Body of pancreas (tissue), 4 donors: ENCODE measurements at places on chromosomes 7 and 10. TPM values are rescaled to one million over a fixed set of nuclear protein-coding genes. Genes with fewer than 3 reads are reported as not detected.

The AMZ1 gene
- total RNA-seq: not detected

The DGKI gene
- 2.6 TPM for total RNA-seq

The RADIL gene
- 29.0 TPM for total RNA-seq

The MGAM2 gene
- 10.9 TPM for total RNA-seq

The PRPS1L1 gene
- not detected for total RNA-seq

The CDHR3 gene
- 1.6 TPM for total RNA-seq

The PON3 gene
- 3.0 TPM for total RNA-seq

GRCh38 chr10:60898321-60898720, 45.7 kb downstream of the RHOBTB1 start:
- no peak for DNase-seq
- no peaks in the 10 kb centered on the region for H3K36me3 ChIP-seq
- H3K4me3 ChIP-seq: no peak overlapping the region
- no peaks in the 10 kb centered on the region for H3K27me3 ChIP-seq
- peaks cover 14% of the 10 kb centered on the region for H3K4me1 ChIP-seq

DNA sequence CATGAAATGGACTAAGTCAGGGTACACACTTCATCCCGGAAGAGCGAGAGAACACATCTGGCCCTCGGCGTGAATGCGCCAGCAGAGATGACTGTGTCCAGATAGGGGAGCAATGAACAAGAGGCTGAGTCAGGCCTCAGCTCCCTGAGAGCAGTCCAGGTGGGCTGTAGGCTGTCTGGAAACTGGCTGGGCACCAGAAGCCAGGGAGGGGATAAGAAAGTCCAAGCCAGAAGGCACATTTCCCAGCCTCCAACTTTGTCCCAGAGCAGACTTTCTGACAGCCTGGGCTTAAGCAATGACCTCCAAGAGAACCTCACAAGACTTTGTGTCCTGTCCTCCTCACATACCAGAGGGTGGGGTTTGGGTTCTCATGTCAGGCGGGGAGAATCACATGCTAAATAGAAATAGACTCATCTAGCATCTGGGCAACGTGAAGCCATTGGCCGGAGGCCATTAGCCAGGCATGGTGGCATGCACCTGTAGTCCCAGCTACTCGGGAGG, 157.2 kb downstream of the ARHGAP12 start:
- no peaks in the 10 kb centered on the region for H3K27me3 ChIP-seq
- DNase-seq: peak; percentile 78
- H3K4me3 ChIP-seq: no peak overlapping the region
- no peaks in the 10 kb centered on the region for H3K36me3 ChIP-seq
- H3K27ac ChIP-seq: peak overlapping the region; percentile 80
- peaks cover 24% of the 10 kb centered on the region for H3K4me1 ChIP-seq

- no peaks in the 10 kb centered on the region for H3K36me3 ChIP-seq
- H3K4me3 ChIP-seq: no peak overlapping the region
- H3K27ac ChIP-seq: no peak overlapping the region
- no peaks in the 10 kb centered on the region for H3K4me1 ChIP-seq
- no peaks in the 10 kb centered on the region for H3K27me3 ChIP-seq
- no peak for DNase-seq
Measured at GRCh38 chr10:8102708-8103401, 48.4 kb downstream of the GATA3 start.

- no peaks in the 10 kb centered on the region for H3K27me3 ChIP-seq
- H3K4me1 ChIP-seq: peaks cover 32% of the 10 kb centered on the region
- H3K36me3 ChIP-seq: no peaks in the 10 kb centered on the region
- no peak for DNase-seq
Measured at GRCh38 chr7:139757968-139758367, 19.8 kb downstream of the HIPK2 start.

DNA sequence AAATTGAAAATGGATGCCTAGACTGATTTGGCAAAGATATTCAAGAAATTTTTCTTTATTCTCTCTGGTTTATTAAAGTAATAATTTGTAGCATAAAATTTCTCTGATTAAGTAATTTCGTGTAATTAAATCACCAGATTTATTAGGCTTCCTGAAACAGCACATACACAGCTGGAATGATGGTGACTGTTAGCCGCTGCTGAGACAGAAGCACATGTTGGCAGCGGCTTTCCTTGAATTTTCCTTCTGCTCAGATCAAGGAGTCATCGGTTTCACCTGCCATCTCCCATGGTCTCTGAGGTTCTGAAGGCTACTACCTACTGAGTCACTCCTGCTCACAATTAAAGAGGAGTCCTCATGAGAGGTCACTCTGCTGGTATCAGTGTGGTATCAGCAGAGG, 101.5 kb downstream of the GFRA1 start:
- H3K27ac ChIP-seq: no peak overlapping the region
- no peaks in the 10 kb centered on the region for H3K36me3 ChIP-seq
- no peak overlapping the region for H3K4me3 ChIP-seq
- H3K4me1 ChIP-seq: no peaks in the 10 kb centered on the region
- DNase-seq: no peak

- H3K27ac ChIP-seq: peak overlapping the region; percentile 71
- H3K27me3 ChIP-seq: no peaks in the 10 kb centered on the region
- peak; percentile 29 for DNase-seq
- no peak overlapping the region for H3K4me3 ChIP-seq
Measured at GRCh38 chr10:74058658-74059057, 60.7 kb downstream of the VCL start.

DNA sequence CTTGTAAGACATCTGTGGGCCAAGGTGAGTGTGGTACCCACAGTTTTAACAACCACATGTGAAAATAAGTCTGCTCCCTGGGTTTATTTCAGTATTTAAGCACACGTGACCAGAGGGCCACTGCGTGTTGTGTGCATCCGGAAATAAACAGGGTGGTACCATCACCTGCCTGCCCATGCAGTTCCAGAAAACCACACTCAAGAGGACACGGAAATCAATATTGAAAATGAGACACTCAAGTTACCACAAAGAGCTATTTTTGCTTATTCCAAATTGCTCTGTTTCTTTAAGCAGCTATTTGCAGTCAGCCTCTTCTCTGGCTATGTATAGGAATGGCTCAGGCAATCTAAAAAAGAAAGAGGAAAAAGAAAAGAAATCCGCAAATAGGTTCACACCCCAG, 71.8 kb upstream of the LOXL4 start:
- H3K4me1 ChIP-seq: no peaks in the 10 kb centered on the region
- no peaks in the 10 kb centered on the region for H3K27me3 ChIP-seq
- DNase-seq: no peak
- H3K27ac ChIP-seq: no peak overlapping the region

GRCh38 chr7:158642149-158642548, 54.5 kb upstream of the PTPRN2 start:
- no peak for DNase-seq
- H3K27ac ChIP-seq: no peak overlapping the region
- no peaks in the 10 kb centered on the region for H3K27me3 ChIP-seq
- H3K36me3 ChIP-seq: no peaks in the 10 kb centered on the region
- no peaks in the 10 kb centered on the region for H3K4me1 ChIP-seq

- H3K27me3 ChIP-seq: no peaks in the 10 kb centered on the region
- H3K36me3 ChIP-seq: no peaks in the 10 kb centered on the region
- no peak overlapping the region for H3K27ac ChIP-seq
- no peak overlapping the region for H3K4me3 ChIP-seq
- no peak for DNase-seq
Measured at GRCh38 chr7:8423057-8423456, 10.4 kb upstream of the NXPH1 start.

DNA sequence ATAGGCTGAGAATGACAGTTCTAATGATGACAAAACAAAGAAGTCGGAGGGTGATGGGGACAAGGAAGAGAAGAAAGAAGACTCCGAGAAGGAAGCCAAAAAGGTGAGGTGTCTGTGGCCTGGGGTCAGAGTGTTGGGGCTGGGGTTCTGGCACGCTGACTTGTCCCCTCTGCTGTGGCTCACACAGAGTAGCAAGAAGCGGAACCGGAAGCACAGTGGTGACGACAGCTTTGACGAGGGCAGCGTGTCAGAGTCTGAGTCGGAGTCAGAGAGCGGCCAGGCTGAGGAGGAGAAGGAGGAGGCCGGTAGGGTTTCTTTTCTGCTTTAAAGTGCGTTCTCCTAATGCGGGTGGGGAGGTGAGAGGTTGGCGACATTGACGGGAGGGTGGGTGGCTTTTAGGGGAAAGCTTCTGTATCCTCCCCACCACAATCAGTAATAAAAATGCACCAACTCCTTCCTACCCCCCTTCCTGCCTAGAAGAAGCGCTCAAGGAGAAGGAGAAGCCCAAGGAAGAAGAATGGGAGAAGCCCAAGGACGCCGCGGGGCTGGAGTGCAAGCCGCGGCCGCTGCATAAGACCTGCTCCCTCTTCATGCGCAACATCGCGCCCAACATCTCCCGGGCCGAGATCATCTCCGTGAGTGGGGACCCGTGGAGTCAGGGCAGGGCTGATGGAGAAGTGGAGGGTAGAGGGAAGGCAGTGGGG, 4.6 kb downstream of the UFSP1 start:
- no peaks in the 10 kb centered on the region for H3K27me3 ChIP-seq
- H3K36me3 ChIP-seq: peaks cover 11% of the 10 kb centered on the region
- peaks cover 25% of the 10 kb centered on the region for H3K4me1 ChIP-seq
- H3K4me3 ChIP-seq: no peak overlapping the region
- H3K27ac ChIP-seq: no peak overlapping the region
- DNase-seq: no peak

DNA sequence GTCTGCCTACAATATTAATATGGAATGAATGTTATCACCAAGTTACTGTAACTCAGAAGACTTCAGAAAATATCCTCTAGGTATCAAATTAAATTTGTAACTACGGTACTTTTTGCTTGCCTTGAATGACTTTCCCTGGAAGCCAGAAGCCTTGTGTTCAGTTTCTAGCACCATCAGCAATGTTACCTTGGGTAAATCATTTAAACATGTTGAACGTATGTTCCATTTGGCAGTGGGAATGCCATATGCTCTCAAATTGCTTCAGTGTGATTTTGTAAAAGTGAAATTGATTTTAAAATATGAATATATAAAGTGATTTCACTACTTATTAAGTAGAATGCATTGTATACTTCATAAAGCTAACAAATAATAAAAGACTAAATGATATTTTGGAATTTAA, 11.2 kb downstream of the RPA3 start:
- H3K36me3 ChIP-seq: no peaks in the 10 kb centered on the region
- H3K27ac ChIP-seq: no peak overlapping the region
- DNase-seq: no peak
- H3K4me1 ChIP-seq: peaks cover 18% of the 10 kb centered on the region
- H3K27me3 ChIP-seq: no peaks in the 10 kb centered on the region

DNA sequence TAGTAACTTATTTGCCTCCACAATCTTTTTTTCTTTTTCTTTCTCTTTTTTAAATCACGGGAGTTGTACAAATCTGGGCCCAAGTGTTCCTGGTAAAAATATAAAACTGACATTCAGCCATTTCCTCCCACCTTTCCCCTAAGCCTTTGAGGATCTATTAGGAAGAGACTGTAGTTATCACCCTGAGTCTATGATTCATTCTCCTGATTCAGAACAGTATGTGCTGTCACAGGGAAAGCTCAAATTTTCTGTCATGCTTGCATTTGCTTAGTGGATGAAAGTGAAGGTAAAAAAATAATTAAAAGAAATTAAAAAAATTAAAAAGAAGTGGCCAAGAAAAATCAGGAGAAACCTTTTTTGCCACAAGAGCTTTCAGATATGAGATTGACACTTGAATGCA, 71.7 kb downstream of the KIF20B start:
- no peak for DNase-seq
- no peak overlapping the region for H3K27ac ChIP-seq
- H3K36me3 ChIP-seq: no peaks in the 10 kb centered on the region
- no peaks in the 10 kb centered on the region for H3K4me1 ChIP-seq
- H3K4me3 ChIP-seq: no peak overlapping the region
- H3K27me3 ChIP-seq: no peaks in the 10 kb centered on the region

DNA sequence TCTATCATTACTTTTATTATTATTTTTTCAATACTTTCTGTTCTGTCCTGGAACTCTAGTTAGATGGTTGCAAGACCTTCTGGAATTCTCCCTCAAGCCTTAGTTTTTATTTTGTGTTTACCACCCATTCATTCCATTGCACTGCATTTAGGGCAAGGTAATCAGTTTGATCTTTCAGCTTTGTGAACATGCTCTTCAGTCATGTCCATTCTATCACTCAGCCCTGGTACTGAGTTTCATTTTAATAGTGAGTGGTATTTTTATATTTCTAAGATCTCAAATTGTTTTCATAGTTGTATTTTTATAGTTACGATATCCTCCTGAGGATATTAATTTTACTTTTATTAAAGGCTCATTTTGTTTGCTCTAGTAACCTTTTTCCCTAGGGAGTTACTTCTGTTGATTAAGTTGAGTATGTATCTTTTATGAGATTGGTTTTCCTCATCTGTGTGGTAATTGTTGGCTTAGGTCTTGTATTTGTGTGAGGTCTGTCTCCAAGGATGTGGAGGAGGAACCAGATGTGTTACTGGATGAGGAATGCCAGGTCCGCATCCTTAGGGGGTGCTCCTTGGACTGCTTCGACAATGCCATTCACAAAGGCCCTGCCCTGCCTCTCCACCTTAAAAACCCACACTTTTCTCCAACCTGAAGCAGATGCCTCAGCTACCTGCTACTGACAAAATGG, 46.7 kb upstream of the RAB18 start:
- no peak overlapping the region for H3K27ac ChIP-seq
- H3K27me3 ChIP-seq: no peaks in the 10 kb centered on the region
- no peak overlapping the region for H3K4me3 ChIP-seq
- H3K36me3 ChIP-seq: no peaks in the 10 kb centered on the region

GRCh38 chr10:91328320-91328984, 81.7 kb upstream of the HECTD2 start:
- H3K27me3 ChIP-seq: no peaks in the 10 kb centered on the region
- no peak overlapping the region for H3K27ac ChIP-seq
- H3K36me3 ChIP-seq: no peaks in the 10 kb centered on the region
- H3K4me3 ChIP-seq: no peak overlapping the region

- H3K4me1 ChIP-seq: peaks cover 10% of the 10 kb centered on the region
- no peak overlapping the region for H3K4me3 ChIP-seq
- no peak for DNase-seq
- no peaks in the 10 kb centered on the region for H3K36me3 ChIP-seq
- no peak overlapping the region for H3K27ac ChIP-seq
Measured at GRCh38 chr7:143376396-143376795, 4.7 kb upstream of the ZYX start.

DNA sequence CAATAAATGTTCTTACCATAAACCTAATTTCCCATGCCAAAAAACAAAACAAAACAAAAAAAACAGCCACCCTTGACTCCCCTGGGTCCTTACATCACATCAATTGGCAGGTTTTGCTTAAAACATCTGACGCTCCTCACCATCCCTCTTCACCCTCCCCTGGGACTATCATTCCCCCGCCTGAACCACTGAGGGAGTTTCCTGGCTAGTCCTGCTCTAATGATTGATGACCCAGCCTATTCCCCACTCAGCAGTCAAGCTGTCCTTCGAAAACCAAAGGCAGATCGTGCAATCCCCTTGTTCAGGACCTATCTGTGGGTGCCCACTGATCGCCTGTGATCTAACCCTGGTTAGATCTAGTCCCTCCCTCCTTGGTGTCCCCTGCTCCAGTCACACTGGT, 11.2 kb upstream of the FRMPD2 start:
- H3K4me1 ChIP-seq: peaks cover 20% of the 10 kb centered on the region
- no peaks in the 10 kb centered on the region for H3K27me3 ChIP-seq
- H3K36me3 ChIP-seq: no peaks in the 10 kb centered on the region
- H3K4me3 ChIP-seq: no peak overlapping the region
